CD4-positive, alpha-beta memory T cell (primary cell): ENCODE measurements at places on chromosomes 12 and 14. TPM values are rescaled to one million over a fixed set of nuclear protein-coding genes. Genes with fewer than 3 reads are reported as not detected.

The BMP4 gene
- total RNA-seq = 2.2 TPM

GRCh38 chr14:100019156-100019744 is 46.0 kb upstream of the EVL start:
- no peak for DNase-seq
- H3K4me1 ChIP-seq = no peaks in the 10 kb centered on the region
- H3K36me3 ChIP-seq = no peaks in the 10 kb centered on the region
- no peak overlapping the region for H3K27ac ChIP-seq

The TAS2R30 gene
- total RNA-seq = 3.8 TPM

DNA sequence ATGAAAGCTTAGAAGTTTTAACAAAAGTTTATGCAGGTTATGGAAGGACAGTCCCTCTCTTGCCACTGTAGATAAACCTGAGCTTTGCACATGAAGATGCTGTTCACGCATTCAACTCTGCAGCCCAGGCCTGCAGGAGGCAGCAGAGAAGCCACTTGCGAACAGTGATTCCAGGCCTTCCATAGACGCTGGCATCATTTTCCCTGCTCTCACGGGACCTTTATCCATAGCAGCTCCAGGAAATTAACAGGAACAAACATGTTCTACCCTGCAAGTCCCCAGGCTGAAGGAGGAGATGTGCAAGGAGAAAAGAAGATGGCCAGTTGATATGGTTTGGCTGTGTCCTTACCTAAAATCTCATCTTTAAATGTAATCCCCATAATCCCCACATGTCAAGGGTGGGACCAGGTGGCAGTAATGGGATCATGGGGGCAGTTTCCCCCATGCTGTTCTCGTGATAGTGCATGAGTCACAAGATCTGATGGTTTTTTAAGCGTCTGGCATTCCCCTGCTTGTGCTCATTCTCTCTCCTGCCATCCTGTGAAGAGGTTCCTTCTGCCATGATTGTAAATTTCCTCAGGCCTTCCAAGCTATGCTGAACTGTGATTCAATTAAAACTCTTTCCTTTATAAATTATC is 2.0 kb downstream of the ERP27 start:
- H3K4me3 ChIP-seq = no peak overlapping the region
- H3K4me1 ChIP-seq = peaks cover 24% of the 10 kb centered on the region
- H3K36me3 ChIP-seq = peaks cover 23% of the 10 kb centered on the region
- no peaks in the 10 kb centered on the region for H3K27me3 ChIP-seq
- no peak overlapping the region for H3K27ac ChIP-seq
- no peak for DNase-seq

The KRT78 gene
- not detected for total RNA-seq

- H3K4me1 ChIP-seq = no peaks in the 10 kb centered on the region
- H3K36me3 ChIP-seq = no peaks in the 10 kb centered on the region
- H3K27me3 ChIP-seq = no peaks in the 10 kb centered on the region
- no peak for DNase-seq
Measured at GRCh38 chr14:66425402-66425801, 60.8 kb upstream of the CCDC196 start.

The PRPF39 gene
- total RNA-seq = 85.6 TPM

The COCH gene
- total RNA-seq = not detected

DNA sequence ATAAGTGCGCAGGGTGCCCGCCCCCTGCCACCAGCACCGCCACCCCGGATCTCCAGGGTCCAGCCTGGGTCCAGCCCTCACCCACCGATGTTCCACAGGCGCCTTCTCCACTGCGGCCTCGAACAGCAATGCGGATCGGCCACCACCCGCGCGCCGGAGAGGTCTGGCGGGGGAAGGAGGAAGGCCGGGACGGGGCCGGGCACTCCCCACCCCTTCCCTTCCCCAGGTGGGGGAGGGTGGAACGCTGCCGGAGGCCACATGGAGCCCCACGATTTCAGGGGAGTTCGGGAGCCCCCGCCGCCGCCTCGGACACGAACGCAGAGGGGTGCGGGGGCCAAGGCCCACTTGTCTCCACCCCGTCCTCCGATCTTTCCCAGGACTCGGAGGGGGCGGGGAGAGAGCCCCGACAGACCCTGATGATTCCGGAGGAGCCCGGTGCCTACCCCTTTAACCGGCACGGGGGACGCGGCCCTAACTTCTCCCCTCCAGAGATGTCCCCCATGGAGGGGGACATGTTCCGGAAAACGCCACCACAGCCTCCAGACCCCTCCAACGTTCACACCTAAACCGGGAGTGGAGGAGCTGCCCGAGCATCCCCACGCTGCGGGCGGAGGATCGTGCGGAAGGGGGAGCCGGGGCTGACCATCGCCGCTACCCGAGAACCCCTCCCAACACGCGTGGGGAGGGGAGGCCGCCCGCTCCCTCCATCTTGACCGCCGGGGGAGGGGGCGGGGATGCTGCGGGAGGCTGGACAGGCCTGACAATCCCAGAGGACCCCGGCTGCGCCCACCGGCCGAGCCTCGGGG is 1.1 kb downstream of the ATXN2 start:
- peak overlapping the region; percentile 83 for H3K27ac ChIP-seq
- H3K4me3 ChIP-seq = peak overlapping the region; percentile 53
- H3K4me1 ChIP-seq = peaks cover 38% of the 10 kb centered on the region
- H3K27me3 ChIP-seq = no peaks in the 10 kb centered on the region
- H3K36me3 ChIP-seq = no peaks in the 10 kb centered on the region

DNA sequence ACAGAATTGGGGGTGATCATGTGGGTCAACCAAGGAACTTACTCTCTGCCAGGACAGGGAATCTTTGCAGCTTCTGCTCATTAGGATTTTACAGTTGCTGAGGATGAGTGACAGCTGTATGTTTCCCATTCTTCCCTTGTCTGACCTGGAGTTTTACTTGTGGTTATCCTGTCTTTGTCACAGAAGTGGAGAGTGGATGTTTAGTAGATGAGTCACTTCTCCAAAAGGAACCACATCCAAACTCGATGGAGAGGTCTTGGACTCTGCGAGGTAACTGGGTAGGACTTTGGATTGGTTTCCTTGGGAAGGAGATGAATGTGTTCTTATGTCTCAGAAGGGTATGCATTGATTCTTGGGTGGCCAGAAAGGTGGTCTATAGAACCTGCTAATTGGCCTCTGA is 53.8 kb upstream of the USP44 start:
- DNase-seq = no peak
- no peaks in the 10 kb centered on the region for H3K36me3 ChIP-seq
- no peak overlapping the region for H3K4me3 ChIP-seq

- H3K27ac ChIP-seq = no peak overlapping the region
- no peaks in the 10 kb centered on the region for H3K4me1 ChIP-seq
- H3K4me3 ChIP-seq = no peak overlapping the region
- H3K27me3 ChIP-seq = no peaks in the 10 kb centered on the region
Measured at GRCh38 chr12:121267822-121268221, 28.7 kb downstream of the CAMKK2 start.

DNA sequence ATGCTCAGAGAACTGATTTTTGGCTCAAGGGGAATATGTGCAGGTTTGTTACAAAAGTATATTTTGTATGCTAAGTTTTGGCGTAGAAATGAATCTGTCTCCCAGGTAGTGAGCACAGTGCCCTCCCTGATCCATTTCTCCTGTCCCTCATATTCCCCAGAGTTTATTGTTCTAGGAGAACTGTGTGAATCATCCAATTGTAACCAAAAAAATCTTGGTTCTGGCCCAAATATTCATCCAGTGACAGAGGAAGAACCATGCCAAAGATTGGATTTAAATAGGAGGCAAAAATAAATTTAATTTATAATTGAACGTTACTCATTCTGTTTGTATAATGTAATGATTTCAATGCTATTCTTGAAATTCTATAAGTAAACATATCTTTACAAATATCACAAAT is 4.8 kb downstream of the CATSPERB start:
- no peaks in the 10 kb centered on the region for H3K4me1 ChIP-seq
- no peak overlapping the region for H3K4me3 ChIP-seq
- H3K27me3 ChIP-seq = no peaks in the 10 kb centered on the region
- H3K27ac ChIP-seq = no peak overlapping the region
- no peaks in the 10 kb centered on the region for H3K36me3 ChIP-seq
- DNase-seq = no peak

DNA sequence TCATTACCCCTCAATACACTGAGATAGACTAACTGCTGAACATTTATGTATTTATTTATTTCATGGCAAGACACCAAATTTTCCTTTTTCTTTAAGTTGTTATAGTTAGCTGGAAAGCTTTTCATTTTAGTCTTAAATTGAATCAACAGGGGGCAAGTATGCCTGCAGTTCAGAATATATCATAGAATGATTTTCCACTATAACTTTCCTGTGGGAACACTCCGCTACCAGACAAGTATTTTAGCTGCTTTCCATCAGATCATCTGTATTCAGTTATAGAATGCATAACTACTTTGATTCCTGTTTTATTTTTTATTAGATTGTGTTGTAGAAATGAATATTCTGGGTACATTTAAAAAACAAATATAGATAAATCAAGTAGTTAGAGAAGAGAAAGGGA is 102.0 kb downstream of the SLC6A15 start:
- DNase-seq = no peak
- H3K4me1 ChIP-seq = no peaks in the 10 kb centered on the region
- H3K27me3 ChIP-seq = no peaks in the 10 kb centered on the region
- no peaks in the 10 kb centered on the region for H3K36me3 ChIP-seq
- H3K4me3 ChIP-seq = no peak overlapping the region

The ACADS gene
- total RNA-seq = 17.1 TPM

- no peak overlapping the region for H3K4me3 ChIP-seq
- H3K4me1 ChIP-seq = no peaks in the 10 kb centered on the region
- no peak for DNase-seq
- H3K27ac ChIP-seq = no peak overlapping the region
Measured at GRCh38 chr14:37122288-37122687, 50.1 kb downstream of the SLC25A21 start.

DNA sequence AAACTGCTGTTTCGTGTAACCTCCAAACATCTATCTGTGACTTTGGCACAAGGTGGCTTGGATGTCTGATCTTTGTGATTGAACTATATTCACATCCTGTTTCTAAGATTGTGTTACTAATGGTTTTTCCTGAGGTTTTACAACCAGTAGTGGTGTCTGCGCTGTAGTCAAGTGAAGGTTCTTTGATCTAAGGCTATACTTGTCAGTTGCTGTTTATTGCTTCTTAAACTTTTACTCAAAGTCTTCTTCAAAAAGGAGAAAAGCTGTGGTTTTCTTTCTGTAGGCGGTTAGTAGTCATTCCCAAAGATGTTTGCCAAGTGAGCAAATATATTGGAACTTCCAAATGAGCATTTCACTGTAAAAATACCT is 12.3 kb upstream of the CALM1 start:
- DNase-seq = peak; percentile 68
- H3K36me3 ChIP-seq = no peaks in the 10 kb centered on the region
- H3K4me3 ChIP-seq = peak overlapping the region; percentile 63
- peaks cover 31% of the 10 kb centered on the region for H3K4me1 ChIP-seq

The CBLN3 gene
- total RNA-seq = 3.8 TPM

DNA sequence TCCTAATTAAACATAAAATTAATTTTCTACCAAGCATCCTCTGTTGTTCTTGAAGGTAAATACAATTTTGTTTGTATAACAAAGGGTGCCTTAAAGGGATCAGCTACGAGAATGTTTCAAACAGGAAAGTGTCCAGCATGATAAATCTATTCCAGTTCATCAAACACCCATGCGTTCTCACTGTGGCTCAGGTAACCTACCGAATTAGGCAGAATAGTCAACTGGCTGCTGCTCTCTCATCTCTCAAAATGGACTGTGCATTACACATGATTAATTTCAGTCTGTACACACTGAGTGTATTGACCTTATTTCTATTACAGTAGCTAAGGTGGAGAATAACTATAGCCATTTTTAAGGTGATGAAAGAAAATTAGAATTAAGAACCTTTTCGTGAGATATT is 127.5 kb upstream of the RMST start:
- no peak for DNase-seq
- no peak overlapping the region for H3K4me3 ChIP-seq
- no peaks in the 10 kb centered on the region for H3K36me3 ChIP-seq
- H3K4me1 ChIP-seq = no peaks in the 10 kb centered on the region
- peaks cover 6% of the 10 kb centered on the region for H3K27me3 ChIP-seq
- no peak overlapping the region for H3K27ac ChIP-seq

The MTERF2 gene
- total RNA-seq = 12.0 TPM

DNA sequence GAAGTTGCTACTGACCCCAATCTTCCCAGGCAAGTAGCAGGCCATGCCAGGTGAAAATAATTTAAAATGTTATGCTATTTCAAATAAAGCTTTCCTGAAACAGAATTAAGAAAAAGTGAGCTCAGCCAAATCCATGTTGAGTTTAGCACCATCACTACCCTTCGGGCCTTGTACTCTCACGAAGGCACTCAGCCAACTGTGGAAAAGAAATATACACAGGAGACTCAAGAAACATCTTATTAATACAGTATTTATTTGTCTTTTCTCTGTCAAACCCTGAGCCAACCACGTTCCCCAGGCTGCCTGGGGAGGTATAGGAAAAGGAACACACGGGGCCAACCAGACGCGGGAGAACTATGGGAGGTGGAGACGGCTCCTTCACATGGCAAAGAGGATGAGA is 10.9 kb downstream of the ATP5MC2 start:
- no peaks in the 10 kb centered on the region for H3K27me3 ChIP-seq
- H3K36me3 ChIP-seq = peaks cover 32% of the 10 kb centered on the region
- H3K4me1 ChIP-seq = no peaks in the 10 kb centered on the region
- H3K27ac ChIP-seq = no peak overlapping the region
- DNase-seq = no peak
- no peak overlapping the region for H3K4me3 ChIP-seq
